Breast epithelium (tissue), 4 donors: ENCODE measurements at places on chromosomes 6 and 20. TPM values are rescaled to one million over a fixed set of nuclear protein-coding genes. Genes with fewer than 3 reads are reported as not detected.

DEFB124 gene
- total RNA-seq = not detected

GRCh38 chr6:96562886-96563285 is at the start of gene FHL5:
Gene FHL5, plus strand, starts transcription at chr6:96563128. Its CDS starts 40,486 bp downstream, at chr6:96603614.
- no peak for DNase-seq

ME1 gene
- 5.2 TPM for total RNA-seq

DNA sequence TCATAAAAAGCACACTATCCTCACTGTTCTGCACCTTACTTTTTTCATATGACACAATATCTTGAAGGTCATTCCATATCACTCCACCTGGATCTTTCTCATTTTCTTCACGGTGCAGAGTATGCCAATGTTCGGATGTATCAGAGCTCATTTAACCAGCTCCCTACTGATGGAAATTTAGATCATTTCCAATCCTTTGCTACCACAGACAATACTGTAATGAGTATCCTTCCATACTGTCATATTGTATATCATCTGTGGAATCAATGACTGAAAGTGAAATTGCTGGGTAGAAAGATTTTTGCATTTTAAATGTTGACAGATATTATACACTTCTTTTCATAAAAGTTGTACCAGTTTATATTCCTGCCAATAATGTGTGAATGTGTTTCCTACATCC is 2.2 kb upstream of the RAB44 start:
- no peak for DNase-seq

- no peak for DNase-seq
These were observed 3.7 kb downstream of the WFDC5 start for GRCh38 chr20:45111285-45111684.

DNA sequence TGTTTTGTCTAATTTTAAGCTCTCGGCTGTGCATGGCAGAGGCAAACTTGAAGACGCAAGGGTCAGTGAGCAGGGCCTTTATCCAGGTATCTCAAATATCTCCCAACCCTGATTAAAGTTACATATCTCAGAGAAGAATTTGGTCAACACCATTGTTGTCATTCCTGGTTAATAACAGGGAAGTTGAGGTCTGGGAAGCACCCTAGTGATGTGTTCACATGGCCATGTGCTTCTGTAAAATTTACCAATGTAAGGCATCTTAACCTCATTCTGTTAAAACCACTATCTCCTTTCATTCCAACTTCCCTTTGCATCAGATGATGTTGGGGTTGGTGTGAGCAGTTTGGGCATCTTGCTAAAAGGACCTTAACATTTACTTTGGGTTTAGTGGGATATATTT is 4.0 kb upstream of the FAM110A start:
- DNase-seq = no peak

RGS17 gene
- total RNA-seq = 0.29 TPM

GRCh38 chr20:58446960-58447265 is 57.9 kb downstream of the VAPB start:
- no peak for DNase-seq

- no peak for DNase-seq
These were observed 337.6 kb upstream of the HSF2 start for GRCh38 chr6:122061855-122062254.

- DNase-seq = no peak
These were observed 874.2 kb downstream of the TFAP2A start for GRCh38 chr6:9540534-9541126.

- no peak for DNase-seq
These were observed 9.4 kb downstream of the ACSS1 start for GRCh38 chr20:25048519-25048952.

GRCh38 chr6:51495096-51495495 is 592.3 kb downstream of the PKHD1 start:
- DNase-seq = peak; percentile 40

COL9A3 gene
- total RNA-seq = 0.16 TPM

GRCh38 chr20:15742087-15742486 is 831.2 kb downstream of the KIF16B start:
- no peak for DNase-seq

GRCh38 chr6:80209430-80209829 is 103.0 kb downstream of the BCKDHB start:
- DNase-seq = no peak

DNA sequence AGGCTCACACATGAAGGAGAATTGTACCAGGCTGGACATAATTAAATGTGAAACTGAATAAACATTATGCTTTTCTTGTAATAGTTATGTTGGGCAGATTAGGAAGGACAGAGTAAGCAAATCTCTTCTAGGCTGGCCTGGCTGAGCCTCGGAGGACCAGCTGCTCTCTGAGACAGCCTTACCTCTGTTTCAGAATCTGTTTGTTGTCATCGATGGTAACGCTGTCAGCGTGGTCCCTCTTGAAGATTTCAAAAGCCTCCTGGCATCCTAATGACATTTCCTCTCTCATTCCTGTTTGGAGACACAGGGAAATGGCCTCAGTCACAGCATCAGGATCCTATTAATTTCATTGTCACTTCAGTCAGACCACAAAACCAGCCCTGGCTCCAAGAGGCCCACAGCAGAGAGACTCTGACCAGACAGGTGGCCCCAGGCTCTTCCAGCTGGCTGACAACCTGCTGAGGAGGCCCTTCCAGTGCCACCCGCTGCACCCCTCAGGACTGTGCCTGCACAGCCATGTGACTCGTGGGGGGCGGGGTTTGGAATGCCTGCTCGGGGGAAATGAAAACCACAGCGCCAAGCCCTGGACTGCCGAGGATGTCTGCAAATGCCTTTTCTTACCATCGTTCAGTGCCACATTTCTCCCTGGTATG is 108.5 kb upstream of the KCNK16 start:
- peak; percentile 70 for DNase-seq

MUCL3 gene
- total RNA-seq = not detected

DNA sequence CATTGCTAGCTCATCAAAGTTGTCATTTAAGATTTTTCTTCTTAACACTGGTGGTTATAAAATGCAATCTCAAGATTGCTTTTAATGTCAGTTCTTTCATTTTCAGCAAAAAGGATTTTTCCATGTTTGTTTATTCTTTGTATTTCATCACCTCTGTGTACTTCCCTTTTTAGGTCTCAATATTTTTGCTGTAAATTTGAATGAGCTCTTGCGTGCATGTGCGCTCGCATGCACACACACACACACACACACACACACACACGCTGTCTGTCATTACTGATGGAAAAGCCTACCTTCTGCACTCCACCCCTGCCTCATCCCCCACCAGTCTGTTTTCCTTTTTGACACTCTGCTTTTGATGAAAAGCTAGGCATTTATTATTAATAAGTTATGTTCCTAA is 85.3 kb upstream of the FYN start:
- DNase-seq = no peak

DNA sequence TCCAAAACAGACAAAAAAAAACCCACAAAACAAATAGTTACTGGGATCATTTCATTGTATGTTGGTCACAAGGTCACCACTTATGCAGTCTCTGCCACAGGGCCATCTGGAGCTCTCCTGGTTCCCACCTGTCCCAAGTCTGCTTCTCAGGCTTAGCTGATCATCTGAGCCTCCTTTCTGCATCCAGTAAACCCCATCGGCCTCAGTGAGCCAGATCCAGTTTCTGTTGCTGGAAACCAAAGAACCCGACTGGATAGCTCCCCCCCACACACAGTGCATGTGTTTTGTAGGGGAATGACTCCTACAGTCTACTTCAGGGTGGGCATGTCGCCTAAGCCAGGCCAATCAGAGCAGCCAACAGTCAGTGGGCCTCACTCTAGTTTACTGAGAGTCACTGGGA is 233.3 kb downstream of the PREX1 start:
- peak; percentile 14 for DNase-seq

- DNase-seq = no peak
These were observed 35.2 kb downstream of the HLA-B start for GRCh38 chr6:31321820-31322219.

SIRPB2 gene
- 2.9 TPM for total RNA-seq

- peak; percentile 32 for DNase-seq
These were observed 303 bp downstream of the MBOAT1 start for GRCh38 chr6:20211941-20212391.

TRERF1 gene
- 3.9 TPM for total RNA-seq
